ENCODE measurements at places on chromosomes 7 and 10.

GRCh38 chr10:58517081-58517480 lies 4.4 kb downstream of the BICC1 start:
- no peak for DNase-seq

- no peak for DNase-seq
These were observed 46.2 kb downstream of the SEM1 start for GRCh38 chr7:96663457-96663856.

- no peak for DNase-seq
These were observed 44.3 kb upstream of the PPP1R17 start for GRCh38 chr7:31642681-31643115.

DNA sequence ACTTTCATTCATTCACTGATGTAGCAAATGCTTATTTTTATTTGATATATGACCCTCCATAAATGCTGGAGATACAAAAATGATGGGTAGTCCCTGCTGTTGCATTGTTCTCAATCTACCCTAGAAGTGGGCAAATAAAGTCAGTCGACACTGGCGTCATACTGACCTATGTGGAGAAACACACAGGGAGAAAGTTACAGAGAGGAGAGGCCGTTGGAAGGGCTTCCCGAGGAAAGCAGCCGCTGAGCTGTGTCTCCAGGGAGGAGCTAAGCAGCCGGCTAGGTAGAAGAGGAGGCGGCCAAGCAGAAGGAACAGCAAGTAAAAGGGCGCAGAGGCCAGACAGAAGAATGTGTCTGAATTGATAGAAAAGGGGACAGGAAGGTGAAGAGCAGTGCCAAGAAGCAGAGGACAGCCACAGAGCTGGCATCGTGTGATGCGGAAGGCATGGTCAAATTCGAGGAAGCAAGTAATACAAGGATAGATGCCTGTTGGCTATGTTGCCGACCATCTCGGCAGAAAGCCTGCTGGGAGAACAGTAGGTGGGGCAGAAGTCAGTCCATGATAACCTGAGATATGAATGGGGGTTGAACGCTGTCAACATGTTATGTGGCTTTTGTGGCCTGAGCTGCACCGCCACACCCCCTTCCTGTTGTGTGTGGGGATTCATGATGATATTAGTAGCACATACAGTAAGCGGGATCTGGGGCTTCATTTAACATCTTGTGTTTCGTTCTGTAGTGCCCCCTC lies 25.9 kb downstream of the ST8SIA6 start:
- peak; percentile 63 for DNase-seq

- no peak for DNase-seq
These were observed 4.7 kb upstream of the ZYX start for GRCh38 chr7:143376396-143376795.

- peak; percentile 64 for DNase-seq
These were observed at the start of gene ACTL6B for GRCh38 chr7:100655908-100656674. Gene ACTL6B, minus strand, starts transcription at chr7:100656448. Its CDS starts 94 bp downstream, at chr7:100656354.

DNA sequence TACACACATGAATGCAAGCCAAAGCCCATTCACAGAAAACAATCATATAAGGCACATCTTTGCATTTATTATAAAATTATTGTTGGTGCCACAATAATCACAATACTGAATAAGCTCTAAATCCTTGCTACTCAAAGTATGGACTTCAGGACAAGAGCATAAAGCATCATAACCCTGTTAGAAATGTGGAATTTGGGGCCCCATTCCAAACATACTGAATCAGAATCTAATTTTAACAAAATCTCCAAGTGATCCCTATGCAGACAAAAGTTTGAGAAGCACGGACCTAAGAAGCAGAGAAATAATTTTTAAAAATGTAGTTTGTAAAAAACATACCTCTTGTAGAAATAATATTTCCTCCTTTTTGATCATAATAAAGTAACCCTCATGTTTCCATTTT lies 199.2 kb downstream of the IMMP2L start:
- no peak for DNase-seq

DNA sequence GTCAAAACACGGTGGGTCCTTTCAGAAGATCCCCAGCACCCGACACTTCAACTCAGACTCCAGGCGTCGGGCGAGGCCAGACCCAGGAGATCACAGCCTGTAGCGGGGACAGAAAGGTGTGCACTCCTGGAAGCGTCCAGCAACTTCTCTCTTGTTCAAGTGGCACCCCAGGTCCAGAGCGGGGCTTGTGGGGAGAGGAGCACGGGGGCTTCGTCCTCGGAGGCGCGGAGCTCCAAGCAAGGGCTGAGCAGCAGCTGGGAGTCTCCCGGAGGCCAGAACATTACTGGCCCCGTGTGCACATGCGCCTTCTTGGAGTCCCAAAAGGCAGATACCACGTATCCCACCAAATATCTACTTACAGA lies 54.9 kb downstream of the ZRANB1 start:
- no peak for DNase-seq

DNA sequence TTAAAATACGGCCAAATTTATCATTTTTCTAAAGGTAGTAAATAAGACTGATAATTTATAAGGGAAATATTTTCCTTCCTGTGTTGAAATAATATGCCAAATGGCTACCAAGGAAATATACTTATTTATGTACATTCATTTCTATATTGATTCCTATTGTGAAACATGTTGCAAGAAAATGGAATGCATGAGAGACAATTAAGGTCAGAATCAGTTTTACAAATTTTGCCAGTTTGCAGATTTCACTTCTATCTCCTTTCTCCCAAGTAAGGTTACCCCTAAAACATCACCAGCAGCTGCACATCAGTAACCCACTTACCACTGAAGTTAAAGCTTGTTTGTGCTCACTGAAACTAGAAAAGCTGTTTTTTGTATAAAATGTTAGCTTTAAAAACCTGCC lies 19.2 kb upstream of the REEP3 start:
- DNase-seq = no peak

DNA sequence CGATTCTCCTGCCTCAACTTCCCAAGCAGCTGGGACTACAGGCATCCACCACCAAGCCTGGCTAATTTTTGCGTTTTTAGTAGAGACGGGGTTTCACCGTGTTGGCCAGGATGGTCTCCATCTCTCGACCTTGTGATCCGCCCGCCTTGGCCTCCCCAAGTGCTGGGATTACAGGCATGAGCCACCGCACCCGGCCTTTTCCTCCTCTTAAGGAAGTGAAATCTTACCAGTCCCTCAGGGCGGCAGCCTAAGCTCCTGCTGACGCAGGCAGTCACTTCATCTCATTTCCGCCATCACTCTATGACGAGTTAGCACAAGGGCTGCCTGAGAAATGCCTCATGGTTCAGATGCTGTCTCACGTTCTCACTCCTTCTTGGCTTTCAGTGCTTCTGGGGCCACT lies 246.0 kb upstream of the SHH start:
- DNase-seq = no peak

DNA sequence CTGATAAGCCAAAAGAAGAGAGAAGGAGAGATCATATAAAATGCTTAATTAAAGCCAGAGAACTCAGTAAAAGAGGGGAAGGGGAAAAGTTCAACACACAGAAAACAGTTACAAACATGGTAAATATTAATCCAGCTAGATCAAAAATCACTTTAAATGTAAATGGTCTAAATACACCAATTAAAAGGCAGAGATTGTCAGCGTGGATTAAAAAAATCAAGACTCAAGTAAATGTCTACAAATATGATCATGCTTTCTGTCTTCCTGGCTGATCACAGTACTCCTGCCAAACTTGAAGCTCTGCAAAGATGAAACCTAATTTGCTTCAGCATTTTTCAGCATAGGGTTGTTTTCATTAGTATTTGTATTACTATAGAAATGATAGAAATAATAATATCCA lies 54.6 kb upstream of the RNF32 start:
- DNase-seq = no peak

- DNase-seq = no peak
These were observed 215.5 kb upstream of the KLF14 start for GRCh38 chr7:130949550-130949949.

DNA sequence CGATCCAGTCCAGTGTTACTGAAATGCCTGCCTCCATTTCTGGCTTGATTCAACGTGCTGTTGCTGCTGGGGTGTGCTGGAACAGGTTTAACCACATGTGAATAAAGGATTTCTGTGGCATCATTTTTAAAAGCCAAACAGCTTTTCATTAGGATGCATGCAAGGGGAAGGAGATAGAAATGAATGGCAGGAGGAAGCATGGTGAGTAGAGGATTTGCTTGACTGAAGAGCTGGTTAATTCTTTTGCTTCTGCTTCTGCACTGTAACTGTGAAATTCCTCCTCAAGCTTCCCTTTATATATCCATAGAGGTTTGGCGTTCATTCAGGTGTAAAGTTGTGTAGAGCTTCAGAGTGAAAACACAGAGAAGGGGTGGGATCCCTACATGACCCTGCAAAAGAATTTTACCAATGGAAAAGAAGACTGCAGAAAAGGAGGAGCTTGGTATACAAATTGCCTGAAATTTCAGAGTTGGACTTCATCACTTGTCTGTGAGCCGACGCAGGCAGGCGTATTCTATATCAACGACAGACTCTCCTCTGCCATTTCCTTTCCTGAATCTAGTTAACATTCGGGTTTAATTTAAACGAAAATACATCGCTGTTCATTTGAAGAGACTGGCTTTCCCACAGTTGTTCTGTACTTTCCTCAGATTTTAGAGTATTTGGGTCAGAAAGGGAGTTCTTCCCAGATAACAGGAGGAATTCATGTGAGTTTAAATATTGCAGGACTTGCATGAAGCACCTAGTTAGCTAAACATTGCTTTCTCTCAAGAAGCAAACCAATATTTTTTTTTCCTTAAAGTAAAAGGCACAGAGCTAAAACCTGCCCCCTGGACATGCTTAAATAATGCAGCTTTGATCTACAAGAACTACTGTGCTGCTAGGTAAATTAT lies at the start of gene SOSTDC1:
SOSTDC1 (minus strand) TSS at position 270 of the 893 bp plus-strand sequence; CDS start at position 200, 70 bp downstream.
- DNase-seq = no peak

DNA sequence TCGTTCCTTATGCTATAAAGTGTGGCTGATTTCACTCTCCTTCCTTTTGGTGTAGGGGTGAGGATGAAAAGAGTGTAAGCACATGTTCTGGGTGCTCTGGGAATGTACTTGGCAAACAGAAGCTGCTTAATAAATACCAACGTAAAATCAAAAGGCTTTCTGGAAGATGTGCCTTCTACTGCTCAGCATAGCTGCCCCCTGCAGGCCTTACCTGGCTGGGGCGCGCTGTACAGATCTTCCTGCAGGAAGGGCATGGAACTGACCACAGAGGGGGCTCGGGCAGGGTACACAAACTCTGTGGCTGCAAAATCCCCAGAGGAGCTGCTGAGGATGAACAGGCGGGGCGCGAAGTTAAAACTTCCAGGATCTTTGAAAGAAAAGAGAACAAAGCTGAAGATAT lies 169.4 kb downstream of the SVIL start:
- DNase-seq = no peak

DNA sequence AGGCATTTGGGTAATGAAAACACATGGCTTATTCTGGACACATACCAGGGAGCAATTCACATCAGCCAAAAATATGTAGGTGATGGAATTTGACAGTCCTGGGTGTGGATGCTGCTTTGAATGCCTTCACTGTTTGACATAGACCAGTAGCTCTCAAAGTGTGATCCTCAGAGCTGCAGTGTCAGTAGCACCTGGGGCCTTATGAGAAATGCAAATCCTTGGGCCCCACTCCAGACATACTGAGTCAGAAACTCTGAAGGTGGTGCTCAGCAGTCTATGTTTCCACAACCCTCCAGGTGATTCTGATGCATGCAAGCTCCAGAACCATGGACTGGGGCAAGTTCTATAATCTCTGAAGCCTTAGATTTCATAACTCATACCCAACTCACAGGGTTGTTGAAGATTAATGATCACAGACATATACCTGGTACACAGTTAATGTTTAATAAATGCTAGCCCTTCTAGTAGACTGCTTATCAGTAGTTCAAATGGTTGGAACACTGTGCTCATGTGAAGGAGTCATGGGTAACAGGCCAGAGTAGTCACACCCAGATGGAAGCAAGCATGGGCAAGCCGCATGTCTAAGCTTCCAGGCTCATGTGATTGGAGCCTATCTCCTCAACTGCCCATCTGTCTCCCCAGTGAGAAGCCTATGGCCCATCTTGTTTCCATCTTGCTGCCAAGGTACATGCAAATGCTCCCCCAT lies 715.7 kb downstream of the GRID1 start:
- DNase-seq = no peak

DNA sequence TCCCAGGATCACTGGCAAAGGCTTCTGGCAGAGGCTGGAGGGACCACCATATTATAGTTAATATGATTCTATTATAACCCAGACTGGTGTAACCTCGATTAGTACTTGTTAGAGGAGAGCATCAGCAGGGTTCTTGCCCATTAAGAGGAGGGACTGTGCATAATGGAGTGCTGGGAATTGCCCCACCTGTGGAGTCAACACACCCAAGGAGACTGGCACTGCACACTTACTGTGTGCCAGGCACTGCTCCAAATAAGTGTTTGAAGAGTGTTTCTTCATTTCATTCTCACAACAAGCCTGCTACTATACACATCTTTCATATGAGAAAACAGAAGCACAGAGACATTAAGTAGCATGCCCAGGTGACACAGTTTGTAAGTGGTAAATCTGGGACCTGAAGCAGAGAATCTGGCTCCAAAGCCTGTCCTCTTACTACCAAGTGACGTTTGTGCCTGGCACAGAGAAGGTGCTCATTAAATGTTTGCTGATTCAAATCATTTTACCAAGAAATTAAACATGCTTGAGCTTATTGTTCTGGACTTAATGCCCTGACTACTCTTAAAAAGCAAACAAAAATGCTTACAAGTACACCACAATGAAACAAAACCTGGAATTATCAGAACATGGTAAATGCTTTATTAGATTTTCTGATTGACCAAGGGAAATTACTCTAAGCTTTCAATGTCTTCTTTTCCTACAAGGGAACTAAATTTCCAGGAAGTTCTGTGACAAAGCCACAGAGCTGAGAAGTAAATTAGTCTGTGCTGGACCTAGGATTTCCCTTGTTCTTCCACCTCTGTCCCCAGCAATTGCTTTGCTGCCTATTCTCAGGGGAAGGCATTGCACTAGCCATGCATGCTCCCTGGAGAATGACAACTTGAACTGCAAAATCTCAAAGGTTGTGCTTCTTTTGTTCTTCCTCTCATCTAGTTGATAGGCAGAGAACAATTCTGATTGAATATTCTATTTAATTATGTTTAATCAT lies 809 bp downstream of the SLC13A1 start:
- DNase-seq = no peak

GRCh38 chr7:122965306-122965705 lies 30.2 kb downstream of the TAS2R16 start:
- DNase-seq = no peak

GRCh38 chr10:12890958-12891357 lies 110.6 kb downstream of the CCDC3 start:
- no peak for DNase-seq

GRCh38 chr7:140475747-140476333 lies 3.5 kb downstream of the MKRN1 start:
- no peak for DNase-seq

GRCh38 chr7:101173752-101174244 lies 6.3 kb downstream of the NAT16 start:
- DNase-seq = peak; percentile 77
